ENCODE measurements at places on chromosomes 13 and 19.

- DNase-seq: no peak
Measured at GRCh38 chr13:52776726-52777125, 37.1 kb upstream of the CNMD start.

DNA sequence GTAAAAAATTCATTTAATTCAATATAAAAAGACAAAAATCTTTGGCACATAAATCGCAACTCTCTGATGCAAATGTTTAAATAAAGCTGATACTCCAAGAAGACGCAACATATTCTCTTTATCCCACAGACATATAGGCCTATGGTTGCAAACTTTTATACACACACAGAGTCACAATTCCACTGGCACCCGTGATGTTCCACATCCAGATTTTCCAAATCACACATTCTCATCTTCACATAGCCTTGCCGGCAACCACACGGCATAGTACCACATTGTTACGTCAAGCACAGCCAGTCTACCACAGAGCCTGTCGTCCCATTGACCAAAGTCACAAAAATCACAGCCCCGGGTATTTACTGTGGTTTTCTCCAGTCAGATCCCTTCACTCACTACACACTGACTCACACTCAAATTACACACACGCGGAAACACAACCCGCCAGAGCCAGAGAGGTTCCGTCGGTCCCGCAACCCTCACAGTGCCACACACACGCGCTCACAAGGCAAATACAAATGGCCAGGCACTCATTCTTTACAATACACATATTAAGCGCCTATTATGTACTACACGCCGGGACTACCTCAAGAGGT lies 546 bp upstream of the ZNF546 start:
- peak; percentile 37 for DNase-seq

DNA sequence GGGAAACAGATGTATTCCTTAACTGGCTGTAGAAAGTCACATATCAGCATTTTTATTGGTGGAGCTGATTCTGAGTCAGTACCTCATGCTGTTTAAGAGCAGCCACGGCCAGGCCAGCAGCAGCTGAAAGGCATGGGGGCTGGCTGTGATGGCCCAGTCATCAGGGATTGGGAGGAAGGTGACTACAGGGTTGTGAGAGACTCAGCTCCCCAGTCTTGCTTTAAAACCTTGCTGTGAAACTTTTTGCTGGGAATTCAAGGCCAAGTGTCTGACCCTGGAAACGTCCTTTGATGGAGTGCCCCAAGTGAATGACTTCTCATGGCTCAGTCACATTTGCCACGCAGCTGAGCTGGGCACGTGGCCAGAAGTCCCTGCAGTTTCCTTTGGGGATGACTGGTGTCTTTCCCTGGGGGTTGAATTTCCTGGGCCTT lies 39.1 kb upstream of the RNF113B start:
- no peak for DNase-seq

DNA sequence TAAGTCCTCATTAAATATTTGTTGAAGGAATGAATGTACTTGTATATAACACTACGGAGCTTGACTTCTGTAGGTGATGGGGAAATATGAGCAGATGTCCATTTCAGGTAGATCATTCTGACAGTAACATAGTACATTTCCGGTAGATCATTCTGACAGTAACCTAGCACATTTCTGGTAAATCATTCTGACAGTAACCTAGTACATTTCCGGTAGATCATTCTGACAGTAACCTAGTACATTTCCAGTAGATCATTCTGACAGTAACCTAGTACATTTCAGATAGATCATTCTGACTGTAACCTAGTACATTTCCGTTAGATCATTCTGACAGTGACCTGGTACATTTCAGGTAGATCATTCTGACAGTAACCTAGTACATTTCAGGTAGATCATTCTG lies 2.5 kb downstream of the PHF11 start:
- no peak for DNase-seq

DNA sequence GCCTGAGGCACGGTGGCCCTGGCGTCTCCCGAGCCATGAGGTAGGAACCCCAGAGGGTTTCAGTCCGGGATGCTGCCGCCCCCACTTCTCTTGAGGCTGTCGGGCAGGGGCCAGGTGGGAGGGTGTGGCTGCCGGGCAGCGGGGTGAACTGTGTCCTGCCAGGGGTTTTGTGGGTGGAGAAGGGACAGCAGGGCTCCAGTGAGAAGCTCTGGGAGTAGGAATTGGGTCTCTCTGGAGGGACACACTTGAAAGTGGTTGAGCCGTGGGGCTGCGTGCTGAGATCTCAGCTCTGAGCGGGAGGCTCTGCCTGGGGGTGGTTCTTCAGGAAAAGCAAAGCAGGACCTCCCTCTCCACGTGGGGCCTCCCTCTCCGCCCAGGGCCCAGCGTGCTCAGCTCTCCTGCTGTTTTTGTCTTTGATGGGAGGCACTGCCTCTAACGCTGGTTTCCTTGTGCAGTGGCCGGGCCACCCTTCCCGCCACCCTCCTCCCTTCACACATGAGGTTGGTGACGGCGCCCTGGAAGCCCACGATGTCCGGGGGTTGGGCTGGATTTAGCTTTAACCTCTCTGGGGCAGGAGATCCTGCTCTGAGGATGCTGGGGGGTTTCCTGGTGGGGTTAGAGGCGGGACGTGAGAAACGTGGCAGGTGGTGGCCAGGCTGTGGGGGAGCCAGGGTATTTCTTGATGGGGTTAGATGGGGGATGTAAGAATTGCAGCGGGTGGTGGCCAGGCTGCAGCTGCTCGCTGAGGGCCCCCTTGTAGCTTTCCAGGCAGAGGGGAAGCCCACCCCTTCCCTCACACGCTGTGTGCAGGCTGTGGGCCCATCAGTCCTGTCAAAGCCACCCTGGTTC lies 15.3 kb upstream of the ZNF554 start:
- DNase-seq: no peak
